ENCODE measurements at places on chromosomes 16 and 17.
A peak's percentile ranks its signal among the peaks of the same experiment; 100 is the strongest.

DNA sequence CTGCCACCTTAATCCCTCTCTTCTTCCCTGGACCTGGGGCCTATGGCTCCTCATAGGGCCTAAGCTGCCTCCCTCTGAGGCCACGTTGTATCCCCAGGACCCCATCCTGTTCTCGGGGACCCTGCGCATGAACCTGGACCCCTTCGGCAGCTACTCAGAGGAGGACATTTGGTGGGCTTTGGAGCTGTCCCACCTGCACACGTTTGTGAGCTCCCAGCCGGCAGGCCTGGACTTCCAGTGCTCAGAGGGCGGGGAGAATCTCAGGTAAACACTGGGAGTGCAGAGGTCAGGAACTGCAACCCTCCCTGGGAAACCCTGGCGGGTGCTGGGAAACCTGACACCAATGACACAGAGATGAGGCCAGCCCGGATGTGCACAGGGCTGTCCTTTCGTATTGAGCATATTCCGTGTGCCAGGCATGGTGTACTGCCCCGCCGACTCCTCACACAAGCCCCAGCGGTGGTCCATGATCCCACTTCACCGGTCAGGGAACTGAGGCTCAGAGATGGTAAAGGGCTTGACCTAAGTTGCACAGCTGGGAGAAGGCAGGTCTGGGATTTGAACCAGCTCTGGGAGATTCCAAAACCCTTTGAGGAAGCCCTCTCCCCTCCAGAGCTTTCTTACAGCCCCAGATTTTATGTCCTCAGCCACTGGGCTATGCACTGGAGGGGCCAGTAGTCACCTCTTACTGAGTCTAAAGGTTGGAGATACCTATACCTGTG, 22.9 kb downstream of the ANKRD40 start:
- no peak for DNase-seq

DNA sequence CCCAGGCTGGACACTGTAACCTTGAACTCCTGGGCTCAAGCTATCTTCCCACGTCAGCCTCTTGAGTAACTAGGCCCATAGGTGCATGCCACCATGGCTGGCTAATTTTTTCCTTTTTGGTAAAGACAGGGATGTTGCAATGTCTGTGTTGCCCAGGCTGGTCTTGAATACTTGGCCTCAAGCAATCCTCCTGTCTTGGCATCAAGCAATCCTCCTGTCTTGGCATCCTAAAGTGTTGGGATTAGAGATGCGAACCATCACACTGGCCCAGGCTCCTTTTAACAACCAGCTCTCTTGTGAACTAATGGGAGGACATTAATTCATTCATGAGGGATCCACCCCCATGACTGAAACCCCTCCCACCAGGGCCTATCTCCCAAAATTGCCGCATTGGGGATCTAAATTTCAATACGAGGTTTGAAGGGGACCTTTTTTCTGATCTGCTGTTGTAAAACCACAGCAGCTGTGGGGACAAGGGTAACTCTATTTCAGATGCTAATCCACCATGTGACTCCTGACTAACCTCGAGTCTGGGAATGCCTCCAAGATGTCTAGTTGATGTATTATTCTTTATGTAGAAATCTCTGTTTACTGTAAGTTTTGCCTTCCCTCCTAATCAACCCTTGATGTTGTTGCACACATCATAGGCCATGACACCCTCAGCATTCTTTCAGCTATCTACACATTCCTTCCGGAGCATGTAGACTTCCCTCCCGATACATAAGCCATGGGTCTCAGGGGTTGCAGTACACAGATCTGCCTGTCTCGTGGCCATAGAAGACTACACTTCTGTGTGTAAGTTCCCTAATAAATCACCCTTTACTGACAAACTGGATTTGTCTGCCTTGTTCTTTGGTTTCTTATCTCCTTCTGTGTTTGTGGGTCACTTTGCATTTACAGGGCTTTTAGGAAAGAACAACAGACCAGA, 37.6 kb downstream of the RNF112 start:
- DNase-seq, result peak; percentile 98

GRCh38 chr17:29699283-29699682, 76.6 kb upstream of the CORO6 start:
- no peak for DNase-seq

- peak; percentile 8 for DNase-seq
These were observed 97.6 kb upstream of the HLF start for GRCh38 chr17:55167024-55167725.

- no peak for DNase-seq
These were observed 56.8 kb downstream of the HLF start for GRCh38 chr17:55321427-55322060.

- no peak for DNase-seq
These were observed at the start of gene PDIA2 for GRCh38 chr16:283033-283805. TSS of gene PDIA2 (plus strand) at chr16:283164. CDS start at chr16:283170, 6 bp downstream.

GRCh38 chr17:47872019-47872650, 21.2 kb upstream of the SP6 start:
- no peak for DNase-seq

GRCh38 chr17:33596899-33597298, 303.8 kb upstream of the ASIC2 start:
- DNase-seq, result no peak

DNA sequence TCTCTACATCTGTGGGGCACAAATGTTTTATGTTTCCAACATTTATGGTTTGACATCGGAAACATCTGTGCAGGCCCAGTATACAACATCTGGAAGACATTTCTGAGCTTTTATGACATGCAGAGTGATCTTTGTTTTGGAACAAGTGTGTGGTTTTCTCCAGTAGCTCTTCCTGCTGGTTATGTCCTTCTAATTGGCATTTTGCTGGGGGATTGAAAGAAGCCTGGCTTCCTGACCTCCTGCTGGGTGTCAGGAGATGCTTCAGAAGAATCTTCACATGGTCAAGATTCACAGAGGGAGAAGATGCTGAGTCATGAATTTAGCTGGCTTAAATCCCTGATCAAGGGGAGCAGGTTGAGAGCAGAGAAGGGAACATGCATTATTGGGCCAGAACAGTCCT, 279.5 kb upstream of the MYOCD start:
- DNase-seq, result peak; percentile 79

GRCh38 chr17:81135505-81136278, 29.6 kb upstream of the PVALEF start:
- DNase-seq, result no peak
